ENCODE measurements at places on chromosomes 4 and X.

GRCh38 chr4:126405369-126405982 lies 1090.7 kb downstream of the FAT4 start:
- no peak for DNase-seq

- DNase-seq = no peak
Observed at GRCh38 chr4:83782591-83782990, 246.7 kb downstream of the GPAT3 start.

GRCh38 chr4:122687531-122688061 lies 44.9 kb upstream of the BBS12 start:
- DNase-seq = no peak

DNA sequence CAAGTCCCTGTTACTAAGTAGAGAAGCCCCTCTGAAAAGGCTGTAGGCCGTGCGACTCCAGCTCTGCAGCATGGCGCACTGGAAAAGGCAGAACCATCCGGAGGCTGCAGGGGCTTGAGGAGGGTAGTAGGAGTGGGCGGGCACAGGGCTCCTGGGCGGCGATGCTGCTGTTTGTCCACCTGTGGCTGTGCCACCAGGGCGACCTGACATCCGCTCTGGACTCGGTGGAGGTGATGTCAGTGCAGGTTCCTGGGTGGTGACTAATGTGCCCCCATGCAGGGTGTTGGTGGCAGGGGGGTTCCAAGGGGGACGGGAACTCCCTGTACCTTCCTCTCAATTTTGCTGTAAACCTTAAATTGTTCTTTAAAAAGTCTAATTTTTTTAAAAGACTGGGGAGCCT lies 58.3 kb downstream of the PCGF3 start:
- DNase-seq = no peak

GRCh38 chrX:18573556-18573955 lies 98.4 kb downstream of the RS1 start:
- no peak for DNase-seq

DNA sequence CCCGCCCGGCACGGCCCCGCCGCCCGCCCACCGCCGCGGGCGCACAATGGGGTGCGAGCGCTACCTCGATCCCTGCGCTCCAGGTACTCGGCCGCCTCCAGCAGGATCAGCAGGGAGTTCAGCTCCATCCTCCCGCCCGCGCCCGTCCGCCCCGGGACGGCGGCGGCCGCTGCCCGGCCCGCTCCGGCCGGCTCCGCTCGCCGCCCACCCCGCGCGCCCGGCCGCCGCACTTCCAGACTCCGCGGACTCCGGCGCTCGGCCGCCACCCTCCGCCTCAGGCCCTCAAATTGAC lies at the start of gene MXD4:
MXD4 (minus strand) TSS at position 257 of the 292 bp plus-strand sequence; CDS start at position 128, 129 bp downstream.
- DNase-seq = no peak

GRCh38 chr4:151857368-151857767 lies 96.6 kb upstream of the GATB start:
- no peak for DNase-seq

DNA sequence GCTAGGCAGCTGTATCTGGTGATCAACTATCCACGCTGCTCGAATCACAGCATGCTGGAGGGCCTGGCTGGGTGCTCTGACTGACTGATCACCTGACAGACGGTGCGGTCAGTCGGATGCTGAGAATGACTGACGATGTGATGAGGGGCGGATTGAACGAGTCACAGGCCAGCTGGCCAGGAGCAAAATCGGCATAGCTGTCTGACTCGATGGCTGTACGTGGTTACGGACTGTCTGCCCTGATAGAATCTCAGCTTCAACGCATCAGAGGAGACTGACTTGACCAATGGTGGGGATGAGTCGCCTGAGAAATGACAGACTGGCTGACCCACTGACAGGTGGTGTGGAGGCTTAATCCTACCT lies 1.0 kb upstream of the SUV39H1 start:
- no peak for DNase-seq

DNA sequence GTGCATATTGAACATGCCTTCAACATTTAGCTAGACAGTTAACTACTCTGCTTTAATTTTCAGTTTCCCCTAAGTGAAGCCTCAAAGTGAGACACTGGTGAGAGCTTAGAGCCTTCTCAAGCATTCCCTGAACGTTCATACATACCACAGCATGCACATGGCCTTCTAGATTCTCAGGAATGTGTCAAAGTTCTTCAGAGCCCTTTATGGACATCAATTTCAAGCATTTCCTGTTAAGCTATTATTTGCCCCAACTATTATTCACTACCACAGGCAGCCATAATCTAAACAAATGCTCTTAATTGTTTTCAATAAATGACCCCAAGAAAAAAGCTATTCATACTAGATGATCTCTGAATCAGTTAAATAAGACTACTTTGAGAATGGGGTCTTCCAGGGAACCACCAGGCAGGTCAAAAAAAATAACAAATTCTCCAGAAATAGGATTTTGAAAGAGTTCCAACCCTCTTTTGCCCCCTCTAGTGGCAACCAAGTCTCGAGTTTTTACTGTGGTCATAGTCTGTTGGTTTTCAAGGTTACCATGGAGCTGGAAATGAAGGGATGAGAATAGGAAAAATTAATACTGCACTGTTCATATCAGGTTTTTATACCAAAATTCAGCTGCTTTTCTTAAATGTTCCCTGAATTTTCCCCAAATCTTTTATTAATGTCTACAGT lies 235.4 kb downstream of the RAB28 start:
- DNase-seq = no peak

GRCh38 chr4:61918987-61919386 lies 718.9 kb downstream of the ADGRL3 start:
- DNase-seq = no peak

DNA sequence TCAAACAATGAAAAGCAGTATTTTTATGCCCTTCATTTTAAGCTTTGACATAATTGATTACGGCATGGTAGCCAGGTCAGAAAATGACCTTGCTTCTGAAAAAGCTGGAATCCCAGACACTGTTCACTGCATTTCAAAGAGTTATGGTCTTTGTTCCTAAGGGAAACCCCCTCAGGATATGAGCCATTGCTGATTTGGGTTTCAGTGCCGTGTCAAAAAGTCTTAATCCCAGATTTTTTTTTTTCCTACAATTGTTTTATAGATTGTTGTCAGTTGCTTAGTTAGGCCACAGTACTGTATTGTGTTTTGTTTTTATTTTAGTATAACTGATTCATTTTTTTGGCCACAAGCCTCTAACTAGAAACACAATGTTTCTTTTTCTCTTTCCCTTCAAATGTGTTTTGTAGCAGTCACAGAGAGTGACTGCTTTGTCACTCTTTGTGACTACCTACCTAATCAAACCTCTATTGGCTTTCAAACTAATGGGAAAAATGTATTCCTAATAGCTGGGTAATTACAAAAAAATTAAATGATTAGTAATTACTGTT lies 10.3 kb downstream of the WDR44 start:
- no peak for DNase-seq

- DNase-seq = no peak
Observed at GRCh38 chr4:140603286-140603685, 34.5 kb upstream of the UCP1 start.

DNA sequence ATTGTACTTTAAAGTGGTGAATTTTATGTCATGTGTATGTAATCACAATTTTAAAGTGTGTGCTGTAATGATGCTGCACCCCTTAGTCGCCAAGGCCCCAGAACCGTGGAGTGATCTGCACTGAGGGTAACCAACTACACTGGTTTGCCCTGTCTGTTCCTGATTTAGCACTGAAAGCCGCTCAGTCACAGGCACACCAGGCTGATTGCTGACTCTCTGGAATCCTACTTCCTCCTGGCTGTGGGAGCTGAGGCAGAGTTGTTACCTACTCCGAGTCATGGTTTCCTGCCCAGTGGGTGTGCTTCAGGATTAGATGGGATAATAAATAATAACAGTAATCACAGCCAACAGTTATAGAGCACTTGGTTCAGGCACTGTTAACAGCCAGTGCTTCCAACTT lies 645.4 kb downstream of the BCOR start:
- DNase-seq = no peak

GRCh38 chrX:75893281-75893680 lies 108.2 kb upstream of the MAGEE2 start:
- DNase-seq = no peak

DNA sequence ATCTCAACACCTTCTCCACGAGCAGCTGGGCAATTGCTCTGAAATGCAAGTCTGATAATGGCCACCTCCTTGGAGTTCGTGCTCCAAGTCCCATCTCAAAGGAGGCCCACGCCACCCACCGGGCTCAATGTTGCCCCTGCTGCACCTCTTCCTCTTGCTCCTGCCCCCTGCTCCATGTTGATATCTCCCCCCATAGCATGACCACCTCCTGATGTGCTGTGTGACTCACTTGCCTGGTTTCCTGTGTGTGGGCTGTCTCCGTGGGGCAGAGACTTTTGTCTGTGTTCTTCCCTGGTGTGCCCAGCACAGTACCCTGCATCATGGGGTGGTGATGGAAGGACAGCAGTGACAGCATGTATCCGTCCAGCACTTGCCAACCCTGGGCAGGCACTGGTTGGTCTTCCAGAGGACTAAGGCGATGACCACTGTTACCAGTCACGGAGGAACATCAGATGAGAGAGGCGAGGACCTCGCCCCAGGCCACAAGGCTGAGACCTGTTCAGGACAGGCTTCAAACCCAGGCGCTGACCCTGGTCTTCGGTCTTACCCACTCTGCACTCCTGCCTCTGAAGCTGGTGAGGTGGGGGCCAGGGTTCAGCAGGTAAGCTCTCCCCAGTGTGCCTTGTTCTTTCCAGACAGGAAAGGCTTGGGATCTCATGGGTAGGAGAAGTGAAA lies 104.6 kb upstream of the LRPAP1 start:
- DNase-seq = no peak

DNA sequence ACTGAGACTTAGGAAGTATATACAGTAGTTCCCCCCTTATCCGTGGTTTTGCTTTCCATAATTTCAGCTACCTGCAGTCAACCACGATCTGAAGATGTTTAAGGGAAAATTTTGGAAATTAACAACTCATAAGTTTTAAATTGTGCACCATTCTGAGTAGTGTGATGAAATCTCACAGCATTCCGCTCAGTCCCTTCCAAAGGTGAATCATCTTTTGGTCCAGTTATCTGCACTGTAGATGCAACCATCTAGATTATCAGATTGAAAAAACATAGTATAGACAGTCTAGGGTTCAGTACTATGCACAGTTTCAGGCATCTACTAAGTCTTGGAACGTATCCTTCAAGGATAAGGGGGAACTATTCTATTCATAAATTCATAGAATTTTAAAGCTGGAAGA lies 109.0 kb downstream of the ANXA3 start:
- no peak for DNase-seq

GRCh38 chr4:26619784-26620183 lies 35.9 kb downstream of the TBC1D19 start:
- no peak for DNase-seq

All from ascending aorta (tissue), 2 donors.